GF-D8 (cell line): ENCODE measurements at places on chromosomes 5 and 9.

DNA sequence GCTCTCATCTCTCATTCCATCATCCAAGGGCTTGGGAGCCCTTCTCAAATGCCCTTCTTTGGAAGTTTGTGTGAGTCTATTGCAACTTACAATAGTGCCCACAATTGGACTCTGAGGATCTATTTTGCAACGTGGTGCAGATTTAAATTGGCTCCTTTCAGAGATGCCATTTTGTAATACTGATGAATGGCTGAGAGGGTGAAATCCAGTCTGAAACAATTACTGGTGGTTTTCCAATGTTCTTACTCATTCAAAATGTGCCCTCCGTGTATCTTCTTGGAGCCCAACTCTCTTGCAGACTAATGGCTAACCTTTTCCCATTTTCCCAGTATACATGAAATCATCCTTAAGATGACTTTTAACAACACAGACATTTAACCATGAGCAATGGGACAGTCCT lies 6.1 kb downstream of the ZNF462 start:
- DNase-seq = no peak

DNA sequence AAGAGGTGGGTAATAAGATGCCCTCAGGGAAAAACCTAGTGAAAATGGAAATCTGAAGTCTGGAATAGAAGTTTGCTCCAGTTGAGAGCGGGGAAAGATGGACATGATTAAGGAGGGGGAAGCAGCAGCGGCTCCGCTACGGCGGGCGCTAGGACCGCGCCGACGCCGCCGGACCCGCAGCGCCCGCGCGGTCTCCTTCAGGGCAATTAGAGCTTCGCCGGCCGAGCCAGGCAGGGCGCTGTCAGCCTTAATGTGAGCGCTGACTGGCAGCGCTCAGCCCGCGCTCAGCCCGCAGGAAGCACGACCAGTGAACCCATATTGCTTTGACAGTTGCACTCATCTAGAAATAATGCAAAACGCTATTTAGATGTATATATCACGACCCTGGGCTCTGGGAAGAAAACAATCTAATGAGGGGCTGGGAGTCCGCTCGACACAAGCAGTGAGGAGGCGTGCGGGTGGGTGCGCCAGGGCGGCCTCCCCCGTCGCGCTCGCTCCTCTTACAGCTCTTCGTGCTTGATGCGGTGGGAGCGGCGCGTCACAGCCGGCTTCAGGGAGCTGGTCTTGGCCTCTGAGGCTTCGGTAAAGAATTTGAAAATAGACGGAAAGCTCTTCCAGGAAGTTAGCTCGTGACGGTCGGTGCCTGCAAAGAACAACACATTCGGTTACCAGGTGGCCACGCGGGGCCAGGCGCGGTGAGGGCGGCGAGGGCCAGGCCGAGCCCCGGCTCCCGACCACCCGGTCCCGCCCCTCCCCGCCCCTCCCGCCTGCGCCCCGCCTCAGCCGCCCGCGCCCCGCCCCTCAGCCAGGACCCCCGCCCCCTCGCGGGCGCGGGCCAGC lies 37.7 kb downstream of the NR2F1 start:
- peak; percentile 13 for DNase-seq

GRCh38 chr5:1930501-1930879 lies 47.8 kb upstream of the IRX4 start:
- DNase-seq = no peak

- DNase-seq = peak; percentile 35
Measured at GRCh38 chr9:87336914-87337333, 160.7 kb upstream of the DAPK1 start.

GRCh38 chr5:159804121-159804520 lies 112.2 kb upstream of the ADRA1B start:
- DNase-seq = no peak

GRCh38 chr5:61496446-61496845 lies 164.4 kb downstream of the ZSWIM6 start:
- DNase-seq = no peak

DNA sequence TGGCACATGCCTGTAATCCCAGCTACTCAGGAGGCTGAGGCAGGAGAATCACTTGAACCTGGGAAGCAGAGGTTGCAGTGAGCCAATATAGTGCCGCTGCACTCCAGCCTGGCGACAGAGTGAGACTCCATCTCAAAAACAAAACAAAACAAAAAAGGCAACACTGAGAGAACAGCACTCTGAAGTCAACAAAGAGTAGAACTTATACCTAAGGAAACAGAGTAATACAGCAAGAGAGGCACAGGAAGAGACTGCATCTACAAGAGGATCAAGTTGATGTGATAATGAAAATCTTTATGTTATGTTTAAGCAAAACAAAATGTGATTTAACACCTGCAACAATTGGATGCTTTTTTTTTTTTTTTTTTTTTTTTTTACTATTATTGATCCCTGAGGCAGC lies 33.1 kb downstream of the FYB1 start:
- no peak for DNase-seq

DNA sequence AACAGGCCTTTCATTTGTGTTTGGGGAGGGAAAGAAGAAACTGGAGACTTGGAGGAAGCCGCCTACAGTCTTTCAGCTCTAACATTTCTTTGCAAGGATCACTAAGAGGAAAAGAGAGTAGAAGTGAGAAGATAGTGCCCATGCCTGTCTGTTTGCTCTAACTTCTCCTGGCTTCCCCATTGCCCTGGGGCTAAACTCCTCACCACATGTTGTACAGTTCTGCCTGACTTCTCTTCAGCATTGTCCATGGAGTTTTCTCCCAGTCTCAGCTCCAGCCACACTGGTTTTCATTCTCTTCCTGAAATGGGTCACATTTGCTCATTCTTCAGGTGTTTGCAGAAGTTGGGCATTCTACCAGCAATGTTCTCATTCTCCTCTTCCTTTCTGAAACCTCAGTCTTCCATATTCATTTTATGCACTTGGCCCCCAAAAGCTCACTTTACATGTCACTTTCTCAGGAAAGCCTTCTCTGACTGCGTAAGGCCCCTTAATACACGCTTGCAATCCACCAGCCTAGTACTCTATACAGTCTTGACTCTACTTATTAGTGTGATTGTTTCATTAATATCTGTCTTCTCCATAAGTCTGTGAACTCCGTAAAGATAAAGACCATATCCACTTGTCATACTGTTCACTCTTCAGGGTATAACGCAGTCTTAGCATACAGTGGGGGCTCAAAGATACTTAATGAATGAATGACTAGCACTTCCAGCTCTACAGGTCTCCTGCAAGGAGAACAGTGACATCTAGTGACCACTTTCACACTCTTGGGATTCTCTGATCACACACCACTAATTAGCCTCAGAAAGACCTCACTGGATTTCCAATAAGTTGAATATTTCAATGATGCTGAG lies 40.2 kb upstream of the TRIM32 start:
- no peak for DNase-seq

DNA sequence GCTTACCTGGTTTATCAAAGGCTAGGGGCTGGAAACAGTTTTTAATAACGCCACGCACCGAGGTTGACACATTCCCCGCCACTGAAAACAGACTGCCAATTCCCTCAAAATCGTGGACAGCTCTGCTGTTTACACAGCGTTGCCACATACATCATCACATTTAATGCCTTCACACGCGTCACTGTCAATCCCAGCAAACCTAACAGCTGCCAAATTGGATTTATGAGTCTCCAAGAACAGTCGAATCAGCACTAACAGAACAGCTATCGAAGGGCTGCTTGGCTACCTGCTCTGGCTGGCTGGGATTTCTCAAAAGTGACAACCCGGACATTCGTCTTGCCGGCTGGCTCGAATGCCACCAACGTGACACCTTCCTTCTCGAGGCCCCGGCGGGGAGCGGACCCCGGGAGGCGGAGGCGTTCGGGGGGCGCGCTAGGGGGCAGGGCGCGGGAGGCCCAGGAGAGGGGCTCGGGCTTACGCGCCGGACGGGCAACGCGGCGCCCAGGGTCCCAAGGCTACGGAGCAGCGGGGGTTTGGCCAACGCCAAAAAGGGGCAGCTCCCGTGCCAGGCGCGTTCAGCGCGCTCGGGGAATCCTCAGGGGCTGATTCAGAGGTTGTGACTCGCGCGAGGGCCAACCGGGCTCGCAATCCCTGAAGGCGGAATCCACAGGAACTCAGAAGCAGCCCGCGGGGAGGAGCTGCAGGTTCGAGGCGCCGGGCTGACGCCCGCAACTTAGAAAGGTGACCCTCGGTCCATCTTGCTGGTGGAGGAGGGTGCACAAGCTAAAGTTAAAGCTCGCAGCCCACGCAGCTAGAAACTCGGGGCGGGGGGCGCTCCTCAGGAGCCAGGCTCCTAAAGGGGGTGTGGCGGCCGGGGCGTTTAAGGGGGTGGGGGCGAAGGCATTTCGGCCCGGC lies 1.2 kb downstream of the CDC14B start:
- DNase-seq = no peak

GRCh38 chr9:134395737-134396257 lies 69.5 kb downstream of the RXRA start:
- DNase-seq = no peak

- no peak for DNase-seq
Measured at GRCh38 chr5:158224253-158224652, 365.3 kb upstream of the CLINT1 start.

- DNase-seq = peak; percentile 45
Measured at GRCh38 chr9:114653556-114654159, 3.9 kb downstream of the TEX53 start.

GRCh38 chr5:15704397-15704947 lies 204.5 kb downstream of the FBXL7 start:
- DNase-seq = no peak

DNA sequence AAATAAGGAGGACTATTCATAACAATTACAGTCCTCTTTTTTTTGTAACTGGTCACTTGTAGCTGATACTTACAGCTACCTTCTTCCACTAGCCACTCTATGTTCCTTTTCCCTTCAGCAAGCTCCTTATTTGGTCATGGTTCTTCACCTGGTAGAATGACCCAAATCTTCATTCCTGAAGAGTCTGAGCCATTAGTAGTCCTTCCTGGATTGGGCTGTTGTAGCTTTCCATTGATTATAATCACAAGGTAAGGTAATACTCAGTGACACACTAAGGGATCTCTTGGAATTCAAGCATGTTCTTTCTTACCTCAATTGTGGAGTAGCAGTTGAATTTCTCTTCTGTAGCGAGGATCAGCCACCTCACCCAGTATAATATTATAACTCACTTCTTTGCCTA lies 25.5 kb upstream of the ITGA2 start:
- DNase-seq = no peak

DNA sequence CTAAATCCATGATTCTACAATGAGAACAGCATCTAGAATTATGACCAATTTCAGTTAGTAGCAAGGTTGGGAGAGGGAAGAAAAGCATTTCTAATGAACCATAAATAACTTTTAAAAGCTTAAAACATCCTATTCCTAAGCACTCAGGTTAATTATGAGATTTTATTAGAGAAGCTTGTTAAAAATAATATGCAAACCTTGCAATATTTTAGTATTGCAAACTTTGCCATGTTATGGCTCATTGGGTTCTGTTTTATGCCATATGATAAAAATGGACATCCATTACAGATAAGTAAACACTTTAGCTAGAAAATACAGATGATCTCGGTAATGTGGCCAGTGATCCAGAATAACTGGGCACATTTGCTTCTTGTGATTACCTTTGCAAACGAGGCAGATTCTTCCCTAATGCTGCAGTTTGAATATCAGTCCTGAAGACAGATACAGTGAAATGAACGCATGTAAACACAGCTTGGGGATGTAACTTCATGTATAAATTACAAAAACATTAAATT lies 447.0 kb downstream of the PLK2 start:
- DNase-seq = no peak

- no peak for DNase-seq
Measured at GRCh38 chr9:93276973-93277372, 93.0 kb downstream of the WNK2 start.

- peak; percentile 41 for DNase-seq
Measured at GRCh38 chr9:101458963-101459631, 23.5 kb upstream of the ALDOB start.

DNA sequence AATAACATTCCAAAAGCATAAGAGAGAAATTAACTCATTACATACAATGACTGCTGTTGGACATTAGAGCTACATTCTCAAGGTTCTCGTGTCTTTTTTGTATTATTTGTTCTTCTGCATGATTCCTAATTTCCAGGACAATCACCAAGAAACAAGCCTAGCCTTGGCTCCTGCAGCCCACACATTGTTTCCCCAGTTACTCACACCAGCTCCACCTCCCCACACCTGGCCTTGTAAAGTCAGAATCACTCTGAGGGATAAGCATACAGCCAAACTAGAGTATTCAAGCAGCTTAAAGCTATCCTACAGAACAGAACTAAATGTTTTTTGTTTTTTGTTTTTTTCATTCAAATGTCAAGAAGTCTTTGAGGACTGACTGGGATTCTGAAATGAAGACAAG lies 189.2 kb downstream of the HINT1 start:
- no peak for DNase-seq

DNA sequence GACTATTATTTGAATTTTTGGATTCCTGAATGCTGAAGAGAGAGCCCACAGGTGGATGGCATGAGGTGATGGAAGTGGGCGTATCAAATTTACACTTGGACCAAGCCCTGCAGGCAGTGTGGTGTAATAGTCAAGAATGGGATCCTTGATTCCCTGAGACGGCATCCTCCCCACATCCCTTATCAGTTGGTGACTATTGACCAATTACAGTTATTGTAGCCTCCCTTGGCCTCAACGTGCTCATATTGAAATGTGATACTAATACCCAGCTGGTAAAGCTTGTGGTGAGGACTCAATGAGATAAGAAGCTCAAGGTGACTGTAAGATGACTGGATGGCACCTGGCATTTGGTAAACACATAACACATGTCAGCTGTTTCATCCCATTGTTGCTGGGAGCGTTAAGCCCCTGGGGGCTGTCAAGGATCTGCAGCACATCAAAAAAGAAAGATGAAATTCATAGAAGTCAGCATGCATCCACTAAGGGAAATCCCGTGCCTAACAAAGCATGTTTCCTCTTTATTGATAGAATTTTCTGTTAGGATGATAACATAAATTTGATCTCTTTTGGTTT lies 65.6 kb upstream of the IRX2 start:
- DNase-seq = no peak

- no peak for DNase-seq
Measured at GRCh38 chr9:138119202-138120027, 241.8 kb downstream of the CACNA1B start.

GRCh38 chr5:31825518-31826068 lies 186.7 kb downstream of the PDZD2 start:
- DNase-seq = no peak

GRCh38 chr9:111414406-111414805 lies 69.8 kb downstream of the ECPAS start:
- DNase-seq = no peak

DNA sequence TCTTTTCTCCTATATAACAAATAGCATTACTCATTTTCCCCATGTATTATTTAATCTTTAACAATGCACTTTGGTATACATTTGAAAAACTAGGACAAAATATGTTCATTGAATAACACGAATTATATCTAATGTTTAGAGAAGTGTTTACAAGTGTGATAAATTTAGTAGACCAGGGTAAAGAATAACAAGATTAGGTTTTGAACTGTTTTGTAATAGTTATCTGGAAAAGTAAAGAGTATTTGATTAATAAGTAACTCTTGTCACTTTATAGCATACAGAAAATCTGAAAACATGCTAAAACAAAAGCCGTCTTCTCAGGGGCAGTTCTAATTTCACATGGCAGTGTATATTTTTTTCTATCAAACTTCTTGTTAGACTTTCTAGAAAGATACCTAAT lies 58.5 kb downstream of the PPIC start:
- no peak for DNase-seq

GRCh38 chr5:128633901-128634300 lies 95.9 kb upstream of the FBN2 start:
- DNase-seq = no peak

- no peak for DNase-seq
Measured at GRCh38 chr9:90855208-90855902, 53.7 kb downstream of the SYK start.

GRCh38 chr9:115262952-115263351 lies 145.0 kb upstream of the TNC start:
- DNase-seq = no peak

GRCh38 chr5:113221294-113222176 lies 213.3 kb downstream of the TSSK1B start:
- no peak for DNase-seq
